ENCODE measurements at places on chromosomes 16 and 17.
A peak's percentile ranks its signal among the peaks of the same experiment; 100 is the strongest.

DNA sequence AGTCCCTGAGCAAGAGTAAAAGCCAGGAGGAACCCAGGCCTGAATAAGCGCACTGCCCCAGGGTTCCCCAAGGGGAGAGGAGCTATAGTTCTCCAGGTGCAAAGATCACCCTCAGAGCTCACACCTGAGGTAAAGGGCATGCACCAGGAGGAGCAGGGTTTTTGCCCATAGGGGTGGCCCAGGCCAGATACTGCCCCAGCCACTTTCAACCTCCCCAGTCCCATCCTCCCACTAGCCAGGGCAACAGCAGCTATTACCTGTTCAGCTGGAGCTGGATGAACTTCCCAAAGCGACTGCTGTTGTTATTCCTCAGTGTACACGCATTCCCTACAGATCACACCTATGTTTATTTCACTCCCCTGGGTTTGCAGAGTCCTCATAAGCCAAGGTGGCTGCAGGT, 19.8 kb downstream of the MYO19 start:
- no peak overlapping the region for H3K27ac ChIP-seq
- no peaks in the 10 kb centered on the region for H3K4me1 ChIP-seq
- no peak for DNase-seq
- H3K4me3 ChIP-seq: no peak overlapping the region

DNA sequence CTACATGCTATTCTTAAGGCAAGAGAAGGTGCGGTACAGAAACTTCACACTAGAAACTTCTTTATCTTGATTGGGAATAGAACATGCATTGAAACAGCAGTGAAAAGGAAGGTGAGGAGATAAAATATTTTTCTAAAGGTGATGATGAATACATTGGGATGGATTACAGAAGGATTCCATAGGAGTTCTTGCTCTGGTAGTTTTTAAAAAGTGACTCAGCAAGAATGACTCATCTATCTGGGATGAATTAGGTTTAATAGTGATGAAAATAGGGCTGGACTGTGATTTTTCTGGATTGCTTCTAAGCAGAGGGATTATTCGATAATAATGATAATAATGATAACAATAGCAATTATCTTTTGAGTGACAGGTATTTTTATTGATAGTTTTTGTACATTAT, 65.6 kb upstream of the HS3ST4 start:
- no peak overlapping the region for H3K4me3 ChIP-seq

- H3K36me3 ChIP-seq: no peaks in the 10 kb centered on the region
- H3K4me1 ChIP-seq: no peaks in the 10 kb centered on the region
- H3K27ac ChIP-seq: no peak overlapping the region
- H3K27me3 ChIP-seq: no peaks in the 10 kb centered on the region
These were observed 104.2 kb downstream of the CDK5R1 start for GRCh38 chr17:32590974-32591373.

DNA sequence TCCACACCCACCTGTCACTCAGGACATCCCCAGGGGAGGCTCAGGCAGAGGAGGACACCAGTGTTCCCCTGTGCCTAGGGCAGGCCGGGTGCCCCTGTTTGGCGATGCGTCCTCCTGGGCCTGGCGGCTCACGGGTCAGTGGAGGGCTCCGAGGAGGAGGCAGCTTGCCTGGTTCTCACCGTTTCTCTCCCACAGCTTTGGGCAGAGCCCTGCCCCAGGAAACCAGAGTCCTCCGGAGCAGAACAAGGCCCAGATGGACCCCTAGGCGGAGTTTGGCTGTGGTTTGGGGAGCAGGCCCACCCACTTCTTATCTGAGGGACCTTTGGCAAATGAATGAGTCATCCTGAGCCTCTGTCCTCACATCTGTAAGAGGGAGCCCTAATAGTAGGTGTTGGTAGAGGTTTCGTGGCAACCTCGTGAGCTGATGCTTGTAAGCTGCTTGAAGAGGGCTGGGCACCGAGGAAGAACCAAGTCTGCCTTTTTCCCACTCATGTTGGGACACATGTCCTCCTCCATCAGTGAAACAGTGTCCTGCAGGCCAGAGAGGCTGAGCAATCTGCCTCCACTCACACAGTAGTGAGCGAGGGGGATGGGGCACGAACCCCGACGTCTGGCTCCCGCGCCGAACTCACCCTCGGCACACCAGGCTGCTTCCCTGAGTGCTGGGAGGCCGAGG, 247.0 kb upstream of the CIBAR2 start:
- H3K4me3 ChIP-seq: no peak overlapping the region
- no peaks in the 10 kb centered on the region for H3K36me3 ChIP-seq
- DNase-seq: no peak
- no peaks in the 10 kb centered on the region for H3K27me3 ChIP-seq
- no peak overlapping the region for H3K27ac ChIP-seq
- no peaks in the 10 kb centered on the region for H3K4me1 ChIP-seq

DNA sequence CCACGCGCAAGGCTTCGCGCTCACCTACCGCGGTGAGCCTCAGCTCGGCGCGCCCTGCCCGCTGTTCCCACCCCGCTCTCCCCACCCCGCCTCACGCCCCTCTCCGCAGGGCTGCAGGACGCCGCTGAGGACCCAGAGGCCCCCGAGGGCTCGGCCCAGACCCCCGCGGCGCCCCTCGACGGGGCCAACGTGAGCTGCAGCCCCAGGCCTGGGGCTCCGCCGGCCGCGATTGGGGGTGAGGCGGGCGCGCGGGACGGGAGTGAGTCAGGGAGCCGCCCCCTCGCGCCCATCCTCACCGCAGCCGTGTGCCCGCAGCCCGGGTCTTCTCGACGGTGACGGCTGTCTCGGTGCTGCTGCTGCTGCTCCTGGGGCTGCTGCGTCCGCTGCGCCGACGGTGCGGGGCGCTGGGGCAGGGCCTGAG, 1.9 kb upstream of the PAQR4 start:
- no peak overlapping the region for H3K4me3 ChIP-seq
- H3K36me3 ChIP-seq: no peaks in the 10 kb centered on the region

GRCh38 chr17:33511670-33512069, 218.6 kb upstream of the ASIC2 start:
- no peaks in the 10 kb centered on the region for H3K27me3 ChIP-seq
- peaks cover 8% of the 10 kb centered on the region for H3K4me1 ChIP-seq
- DNase-seq: no peak
- no peak overlapping the region for H3K27ac ChIP-seq
- no peaks in the 10 kb centered on the region for H3K36me3 ChIP-seq
- no peak overlapping the region for H3K4me3 ChIP-seq

DNA sequence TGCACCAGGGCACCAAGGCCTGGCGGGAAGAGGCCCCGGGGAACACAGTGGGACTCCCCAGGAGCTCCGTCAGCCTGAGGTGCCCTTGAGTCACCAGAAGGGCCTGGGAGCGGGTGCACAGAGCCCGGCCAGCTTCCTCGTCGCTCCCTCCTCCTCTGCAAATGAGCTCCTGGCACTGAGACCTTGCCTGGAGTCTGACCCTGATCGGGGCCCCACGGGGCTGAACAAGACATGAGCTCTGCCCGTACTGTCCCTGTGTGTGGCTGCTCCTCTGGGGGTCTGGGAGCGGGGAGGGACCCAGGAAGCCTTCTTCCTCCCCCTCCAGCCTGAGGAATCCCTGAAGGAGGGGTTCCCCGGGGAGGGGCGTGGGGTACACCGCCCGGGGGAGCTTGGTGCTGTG, 36.4 kb upstream of the SSTR5 start:
- H3K36me3 ChIP-seq: no peaks in the 10 kb centered on the region
- H3K27ac ChIP-seq: no peak overlapping the region
- H3K27me3 ChIP-seq: no peaks in the 10 kb centered on the region
- no peaks in the 10 kb centered on the region for H3K4me1 ChIP-seq
- H3K4me3 ChIP-seq: no peak overlapping the region
- DNase-seq: no peak

DNA sequence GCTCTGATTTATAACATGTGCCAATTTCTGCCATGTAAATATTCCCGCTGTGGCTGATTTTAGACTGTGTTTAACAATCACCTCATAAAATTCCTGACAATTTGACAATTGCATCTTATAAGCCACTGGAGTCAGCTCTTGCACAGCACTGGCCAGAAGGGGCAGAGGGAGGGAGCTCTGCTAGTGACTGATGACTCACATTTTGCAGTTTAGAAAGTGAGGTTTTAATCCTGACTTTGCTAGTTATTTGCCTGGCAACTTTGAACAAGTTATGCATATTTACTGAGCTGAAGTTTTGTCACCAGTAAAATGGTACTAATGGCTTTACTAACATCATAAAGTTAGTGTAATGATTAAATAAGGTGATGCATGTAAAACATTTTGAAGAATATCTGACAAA, 452.3 kb downstream of the CNTNAP4 start:
- H3K4me3 ChIP-seq: no peak overlapping the region
- H3K27me3 ChIP-seq: no peaks in the 10 kb centered on the region
- no peaks in the 10 kb centered on the region for H3K4me1 ChIP-seq
- H3K27ac ChIP-seq: no peak overlapping the region
- H3K36me3 ChIP-seq: no peaks in the 10 kb centered on the region

DNA sequence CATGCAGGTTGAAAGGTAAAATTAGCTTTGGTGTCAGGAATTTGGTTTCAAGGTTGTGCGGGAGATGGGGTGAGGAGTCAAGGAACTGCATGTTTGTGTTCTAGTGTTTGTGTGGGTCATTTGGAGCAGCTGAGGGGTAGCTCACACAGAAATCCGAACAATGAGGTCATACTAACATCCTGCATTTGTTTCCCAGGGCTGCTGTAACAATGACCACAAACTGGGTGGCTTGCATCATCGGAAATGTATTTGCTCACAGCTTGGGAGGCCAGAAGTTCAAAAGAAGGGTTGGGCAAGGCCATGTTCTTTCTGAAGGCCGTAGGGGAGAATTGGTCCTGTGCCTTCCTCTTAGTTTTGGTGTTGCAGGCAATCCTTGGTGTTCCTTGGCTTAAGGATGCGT, 287.4 kb downstream of the HAPSTR1 start:
- no peak overlapping the region for H3K27ac ChIP-seq
- H3K4me3 ChIP-seq: no peak overlapping the region
- no peak for DNase-seq
- H3K36me3 ChIP-seq: no peaks in the 10 kb centered on the region
- H3K27me3 ChIP-seq: no peaks in the 10 kb centered on the region

GRCh38 chr16:55577887-55578286, 11.4 kb downstream of the CAPNS2 start:
- no peak for DNase-seq
- H3K4me1 ChIP-seq: no peaks in the 10 kb centered on the region
- H3K4me3 ChIP-seq: no peak overlapping the region
- no peak overlapping the region for H3K27ac ChIP-seq
- H3K36me3 ChIP-seq: no peaks in the 10 kb centered on the region
- no peaks in the 10 kb centered on the region for H3K27me3 ChIP-seq

- H3K27ac ChIP-seq: no peak overlapping the region
- H3K4me1 ChIP-seq: no peaks in the 10 kb centered on the region
- no peaks in the 10 kb centered on the region for H3K27me3 ChIP-seq
- no peak for DNase-seq
- H3K36me3 ChIP-seq: no peaks in the 10 kb centered on the region
- H3K4me3 ChIP-seq: no peak overlapping the region
These were observed 949.7 kb upstream of the RBFOX1 start for GRCh38 chr16:6382924-6383459.

- peak; percentile 40 for DNase-seq
- no peak overlapping the region for H3K4me3 ChIP-seq
- H3K27ac ChIP-seq: peak overlapping the region; percentile 49
- no peaks in the 10 kb centered on the region for H3K36me3 ChIP-seq
- peaks cover 11% of the 10 kb centered on the region for H3K4me1 ChIP-seq
These were observed 9.3 kb upstream of the WBP2 start for GRCh38 chr17:75864448-75864871.

DNA sequence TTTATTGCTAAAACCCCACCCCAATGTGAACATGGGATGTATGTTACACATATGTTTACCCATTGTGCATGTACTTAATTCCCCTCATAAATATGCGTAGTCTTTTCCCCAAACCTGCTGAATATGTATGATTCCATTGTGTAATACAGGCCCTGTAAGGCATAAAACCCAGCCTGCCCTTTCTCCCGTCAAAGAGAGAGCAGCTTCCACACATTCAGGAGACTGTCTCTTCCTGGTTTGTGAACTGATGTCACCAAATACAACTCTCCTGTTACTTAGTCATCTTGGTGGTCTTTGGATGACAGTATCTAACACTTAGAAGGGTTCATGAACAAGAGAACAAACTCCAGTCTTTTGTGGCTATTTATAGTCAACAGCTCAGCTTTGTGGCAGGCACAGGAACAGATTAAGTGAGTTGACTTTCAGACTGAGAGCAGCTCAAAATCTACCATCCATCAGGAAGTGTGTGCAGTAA, 24.7 kb upstream of the TMC7 start:
- no peak overlapping the region for H3K4me3 ChIP-seq
- H3K36me3 ChIP-seq: no peaks in the 10 kb centered on the region
- no peaks in the 10 kb centered on the region for H3K4me1 ChIP-seq
- DNase-seq: no peak
- H3K27me3 ChIP-seq: no peaks in the 10 kb centered on the region
- no peak overlapping the region for H3K27ac ChIP-seq

GRCh38 chr17:925817-926216, 53.8 kb downstream of the NXN start:
- DNase-seq: no peak
- no peaks in the 10 kb centered on the region for H3K36me3 ChIP-seq
- H3K27ac ChIP-seq: no peak overlapping the region

DNA sequence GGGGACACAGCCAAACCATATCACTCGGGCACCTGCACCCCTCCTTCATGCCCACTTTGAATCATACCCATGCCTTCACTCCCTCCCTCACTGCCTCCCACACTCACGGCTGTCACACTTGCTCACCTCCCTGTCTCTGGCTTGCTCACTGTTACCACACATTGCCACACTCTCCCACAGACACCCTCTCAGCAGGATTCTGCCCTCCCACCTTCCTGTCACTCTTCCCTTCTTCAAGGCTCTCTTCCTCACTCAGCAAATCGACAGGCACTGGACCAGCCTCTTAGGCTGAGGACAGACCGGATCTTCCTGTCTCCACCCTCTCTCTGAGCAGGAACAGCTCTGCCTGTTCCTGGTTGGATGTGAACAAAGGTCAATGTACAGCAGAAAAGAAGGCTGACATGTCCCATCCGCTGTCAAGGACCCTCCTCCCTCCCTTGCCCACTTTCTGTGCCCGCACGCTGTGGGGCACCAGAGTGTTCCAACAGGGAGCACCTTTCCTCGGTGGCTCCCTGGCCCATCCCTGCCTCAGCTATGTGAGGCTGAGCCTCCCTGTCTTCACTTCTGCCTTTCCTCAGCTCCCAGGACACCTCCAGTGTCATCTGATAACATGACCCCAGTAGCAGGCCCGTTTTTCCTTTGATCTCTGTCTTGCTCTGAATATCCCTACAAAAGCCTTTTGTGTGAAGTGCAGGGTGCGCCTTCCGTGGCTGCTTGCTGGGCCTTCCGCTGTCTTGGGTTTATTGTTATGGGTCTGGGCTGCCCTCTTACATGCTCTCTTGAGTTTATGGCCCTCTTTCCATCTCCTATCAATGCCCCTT, 47.0 kb downstream of the CCDC182 start:
- no peaks in the 10 kb centered on the region for H3K27me3 ChIP-seq
- H3K4me3 ChIP-seq: no peak overlapping the region
- H3K36me3 ChIP-seq: no peaks in the 10 kb centered on the region

DNA sequence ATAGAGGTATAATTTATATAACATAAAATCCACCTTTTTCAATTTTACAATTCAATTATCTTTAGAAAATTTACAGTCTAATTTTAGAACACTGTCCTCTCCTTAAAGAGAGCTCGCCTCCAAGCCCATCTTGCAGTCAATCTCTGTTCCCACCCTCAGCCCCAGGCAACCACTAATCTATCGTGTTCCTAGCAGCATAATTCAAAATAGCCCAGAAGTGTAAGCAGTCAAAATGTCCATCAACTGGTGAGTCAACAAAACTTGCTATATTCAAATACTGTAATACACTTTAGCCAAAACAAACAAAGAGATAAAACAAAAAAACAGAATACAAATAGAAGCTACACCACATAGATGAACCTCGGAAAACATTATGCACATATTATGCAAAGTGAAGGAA, 1006.8 kb upstream of the EEF2KMT start:
- no peak for DNase-seq
- no peaks in the 10 kb centered on the region for H3K36me3 ChIP-seq
- no peak overlapping the region for H3K4me3 ChIP-seq
- no peaks in the 10 kb centered on the region for H3K4me1 ChIP-seq
- H3K27ac ChIP-seq: no peak overlapping the region

All from naive thymus-derived CD4-positive, alpha-beta T cell (primary cell).